ENCODE measurements at places on chromosomes 3 and 15. TPM values are rescaled to one million over a fixed set of nuclear protein-coding genes. Genes with fewer than 3 reads are reported as not detected.
A peak's percentile ranks its signal among the peaks of the same experiment; 100 is the strongest.

GRCh38 chr3:119500901-119501300, 2.6 kb downstream of the TIMMDC1 start:
- DNase-seq, result no peak

GRCh38 chr3:98372445-98372844, 18.0 kb upstream of the OR5K3 start:
- DNase-seq, result no peak

DNA sequence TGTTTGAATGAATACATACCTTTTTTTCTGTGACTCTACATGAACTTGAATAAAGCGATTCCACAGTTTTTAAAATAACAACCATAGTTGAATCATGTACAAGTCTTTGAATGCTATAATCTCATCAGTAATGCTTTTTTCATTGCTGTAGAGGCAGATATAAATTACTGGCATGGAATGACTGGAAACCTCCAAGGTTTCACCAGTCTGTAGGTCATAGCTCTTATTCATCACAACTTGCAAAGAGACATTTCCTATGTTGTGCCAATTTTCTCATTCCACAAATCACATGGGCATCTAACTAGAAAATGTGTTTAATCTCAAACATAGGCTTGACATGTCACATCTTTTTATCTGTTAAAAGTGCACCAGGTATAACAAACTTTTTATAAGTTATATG, 407.1 kb upstream of the KCNMB2 start:
- DNase-seq, result no peak

GRCh38 chr3:164419220-164419619, 659.1 kb downstream of the SI start:
- DNase-seq, result no peak

- no peak for DNase-seq
These were observed 57.5 kb upstream of the SIN3A start for GRCh38 chr15:75508840-75509532.

- DNase-seq, result no peak
These were observed 15.5 kb upstream of the CTSH start for GRCh38 chr15:78960308-78960707.

DNA sequence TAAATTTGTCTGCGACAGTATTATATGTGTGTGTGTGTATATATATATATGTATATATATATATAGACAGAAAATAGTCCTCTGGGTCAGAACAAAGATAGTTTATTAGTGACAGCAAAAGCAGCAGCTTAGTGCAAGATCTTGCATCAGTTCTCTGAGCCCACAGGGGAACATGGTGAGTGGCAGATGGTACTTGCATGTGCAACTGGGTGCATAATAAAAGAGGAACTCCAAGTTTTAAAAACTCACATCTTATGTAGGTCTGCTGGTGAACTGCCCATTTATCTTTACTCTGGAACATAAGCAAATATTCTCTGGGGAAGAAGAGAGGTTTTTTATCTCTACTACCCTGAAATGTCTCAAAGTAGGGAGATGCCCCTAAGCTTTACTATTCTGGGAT, 276.4 kb downstream of the POLQ start:
- DNase-seq, result no peak

GRCh38 chr15:88344786-88345185, 88.2 kb upstream of the NTRK3 start:
- no peak for DNase-seq

DNA sequence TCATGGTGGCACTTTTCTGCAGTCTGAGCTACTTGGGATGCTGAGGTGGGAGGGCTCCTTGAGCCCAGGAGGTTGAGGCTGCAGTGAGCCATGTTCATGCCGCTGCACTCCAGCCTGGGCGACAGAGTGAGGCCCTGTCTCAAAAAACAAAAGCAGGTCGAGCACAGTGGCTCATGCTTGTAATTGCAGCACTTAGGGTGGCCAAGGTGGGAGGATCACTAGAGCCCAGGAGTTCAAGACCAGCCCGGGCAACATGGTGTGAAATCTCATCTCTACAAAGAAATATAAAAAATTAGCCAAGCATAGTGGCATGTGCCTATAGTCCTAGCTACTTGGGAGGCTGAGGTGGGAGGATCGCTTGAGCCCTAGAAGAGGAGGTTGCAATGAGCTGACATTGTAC, 10.0 kb downstream of the UBAP1L start:
- no peak for DNase-seq

GRCh38 chr15:65730549-65731172, 61.4 kb downstream of the DENND4A start:
- DNase-seq, result no peak

DNA sequence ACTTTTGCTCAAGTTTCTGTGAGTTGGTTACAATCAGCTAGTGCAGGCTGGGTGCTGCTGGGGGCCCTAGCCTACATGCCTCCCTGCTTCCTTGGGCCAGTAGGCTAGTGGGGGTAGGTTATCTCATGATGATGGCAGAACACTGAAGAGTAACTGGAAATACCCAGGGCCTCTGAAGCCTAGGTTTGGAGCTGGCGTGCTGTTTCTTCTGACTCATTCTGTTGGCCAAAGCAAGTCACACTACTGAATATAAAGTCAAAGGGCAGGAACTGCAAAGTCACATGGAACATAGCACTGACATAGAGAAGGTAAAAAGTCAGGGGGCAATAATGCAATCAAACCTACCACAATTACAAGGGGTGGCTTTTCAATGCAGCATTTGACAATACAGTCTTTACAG, 34.5 kb downstream of the RASGRP1 start:
- DNase-seq, result peak; percentile 24

- DNase-seq, result no peak
These were observed 102.3 kb downstream of the P2RY1 start for GRCh38 chr3:152937234-152937633.

DNA sequence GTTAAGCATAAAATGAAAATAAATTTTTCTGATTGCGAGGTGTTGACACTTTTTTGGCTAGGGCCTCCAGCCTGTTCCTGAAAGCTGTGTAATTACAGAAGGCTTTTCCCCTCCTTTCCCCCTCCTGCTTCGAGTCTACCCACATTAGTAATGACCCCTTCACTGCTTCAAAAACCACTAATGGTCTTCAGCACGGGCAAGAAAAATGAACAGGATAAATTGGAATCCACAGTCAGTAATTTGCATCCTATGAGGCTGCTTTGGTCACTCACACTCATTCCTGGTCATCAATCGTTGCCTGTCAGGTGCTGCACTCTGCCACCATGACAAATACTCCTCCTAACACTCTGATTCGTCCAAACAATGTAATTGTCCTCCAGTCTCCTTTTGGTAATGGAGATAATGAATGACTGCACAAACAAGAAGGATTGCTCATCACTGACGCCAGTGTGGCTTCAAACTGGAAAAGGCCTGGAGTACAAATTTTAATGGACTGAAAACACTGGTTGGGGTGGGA, 148.6 kb downstream of the MEIS2 start:
- no peak for DNase-seq

DNA sequence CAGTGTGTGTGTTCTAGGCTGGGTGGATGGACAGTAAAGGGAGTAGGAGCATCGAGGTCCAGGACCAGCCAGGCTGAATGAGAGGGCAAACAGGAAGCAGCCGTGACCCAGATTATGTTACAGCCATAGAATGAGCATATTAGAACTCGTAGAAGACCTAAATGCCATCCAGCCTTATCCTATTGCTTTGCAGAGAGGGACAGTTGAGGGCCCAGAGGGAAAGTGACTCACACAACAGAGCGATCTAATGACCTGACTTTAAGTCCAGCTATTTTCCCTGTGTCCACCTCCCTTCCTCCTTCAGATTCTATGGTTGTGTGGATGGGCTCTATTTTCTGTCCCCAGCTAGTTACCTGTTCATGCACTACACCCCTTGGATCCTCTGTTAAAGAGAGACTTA, 634.1 kb upstream of the TBL1XR1 start:
- DNase-seq, result no peak

DNA sequence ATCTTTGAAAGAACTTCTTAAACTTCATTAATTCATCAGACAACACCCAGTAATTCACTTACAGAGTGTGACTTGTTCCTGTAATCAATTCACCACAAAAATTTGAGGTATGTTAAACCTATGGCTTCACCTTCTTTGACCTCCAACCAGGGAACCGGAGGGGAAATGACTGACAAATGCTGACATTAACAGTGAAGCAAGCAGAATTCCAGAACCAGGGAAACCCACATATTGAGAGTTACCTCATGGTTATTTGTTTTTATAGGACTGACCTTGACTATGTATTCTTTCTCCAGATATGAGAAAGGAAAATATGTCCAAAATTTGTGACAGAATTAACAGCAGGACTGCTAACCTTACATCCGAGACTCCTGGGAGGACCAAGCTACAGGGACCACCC, 2.7 kb downstream of the P3H2 start:
- DNase-seq, result no peak

- DNase-seq, result no peak
These were observed 316.6 kb downstream of the EDEM1 start for GRCh38 chr3:5504135-5504534.

- peak; percentile 2 for DNase-seq
These were observed 204.9 kb downstream of the CNTN4 start for GRCh38 chr3:2303566-2303965.

DNA sequence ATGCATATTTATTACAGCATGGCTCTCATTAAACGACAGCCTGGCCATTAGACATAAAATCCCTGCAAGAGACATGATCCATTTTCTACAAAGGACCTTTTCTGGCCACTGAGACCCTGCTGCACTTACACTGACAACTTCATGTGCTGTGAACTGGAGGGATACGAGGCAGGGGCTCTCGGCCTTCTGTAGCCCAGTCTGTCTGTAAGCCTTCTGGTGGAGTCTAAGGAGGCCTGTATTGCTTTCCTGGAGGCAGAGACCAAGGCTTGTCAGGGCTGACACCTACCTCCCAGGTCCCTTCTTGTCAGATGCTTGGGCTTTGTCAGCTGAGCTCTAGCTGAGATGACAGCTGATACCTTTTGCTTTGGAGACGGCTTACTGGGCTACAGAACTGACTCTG, 776.9 kb upstream of the ARPP21 start:
- DNase-seq, result no peak

DNA sequence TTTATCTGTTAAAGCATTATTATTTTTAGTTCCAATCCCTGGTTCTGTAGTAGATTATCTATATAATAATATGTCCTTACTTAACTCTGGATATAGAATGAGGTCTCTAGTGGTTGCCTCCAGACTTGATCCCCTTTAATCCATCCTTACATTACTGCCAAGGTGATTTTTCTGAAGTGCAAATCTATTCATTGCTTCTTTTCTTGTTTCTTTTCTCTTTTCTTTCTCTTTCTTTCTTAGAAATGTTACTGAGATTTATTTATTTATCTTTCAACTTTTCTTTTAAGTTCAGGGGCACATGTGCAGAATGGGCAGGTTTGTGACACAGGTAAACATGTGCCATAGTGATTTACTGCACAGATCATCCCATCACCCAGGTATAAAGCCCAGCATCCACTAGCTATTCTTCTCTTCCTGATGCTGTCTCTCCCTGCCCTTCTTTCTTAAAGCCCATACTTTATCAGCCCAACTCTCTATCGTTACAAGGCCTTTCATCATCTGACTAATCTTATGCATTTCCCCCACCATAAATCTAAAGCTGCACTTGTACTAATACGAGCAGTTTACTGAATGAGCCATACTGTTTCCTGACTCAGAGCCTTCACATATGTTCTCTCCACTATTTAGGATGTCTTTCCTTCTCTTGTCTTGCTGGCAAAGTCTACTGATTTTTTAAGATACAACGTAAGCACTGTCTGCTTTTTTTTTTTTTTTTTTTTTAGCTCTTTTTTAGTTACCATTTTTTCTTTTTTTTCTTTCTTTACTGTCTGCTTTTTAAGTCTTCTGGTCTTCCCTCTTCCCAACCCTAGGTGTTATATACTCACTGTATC, 4.6 kb downstream of the GLCE start:
- no peak for DNase-seq

DNA sequence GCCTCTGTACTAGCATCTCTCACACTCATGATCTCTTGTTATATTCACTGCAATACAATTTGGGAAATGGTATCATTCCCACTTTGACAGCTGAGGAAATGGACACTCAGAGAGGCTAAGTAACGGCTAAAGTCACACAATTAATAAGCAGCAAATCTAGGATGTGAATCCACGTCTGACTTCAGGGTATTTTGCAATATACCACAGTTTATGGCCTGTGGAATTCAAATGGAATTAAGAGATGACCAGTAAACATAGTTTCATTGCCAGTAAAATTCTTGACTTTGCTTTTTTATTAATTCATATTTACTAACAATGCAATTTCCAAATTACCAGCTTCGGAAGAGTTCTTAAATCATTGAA, 61.1 kb downstream of the CCNL1 start:
- DNase-seq, result no peak

GRCh38 chr3:62097121-62097520, 276.2 kb downstream of the FEZF2 start:
- no peak for DNase-seq

DNA sequence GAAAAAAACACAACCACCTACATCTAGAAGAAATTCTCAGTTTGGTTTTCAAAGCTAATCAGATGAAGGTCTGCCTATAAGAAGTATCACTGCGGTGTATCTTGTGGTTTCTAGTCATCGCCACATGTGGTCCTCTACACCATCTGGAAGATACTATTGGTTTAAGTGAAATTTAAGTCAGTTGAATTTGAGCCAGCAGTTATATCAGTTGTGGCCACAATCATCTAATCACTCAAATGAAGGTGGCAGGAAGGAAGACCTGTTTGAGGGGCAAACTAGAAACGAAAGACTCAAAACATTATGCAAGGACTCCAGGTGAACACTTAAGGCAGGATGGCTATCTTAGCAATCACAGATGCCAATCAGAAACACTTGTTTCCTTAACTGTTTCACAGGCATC, 48.7 kb downstream of the ETV5 start:
- no peak for DNase-seq

GRCh38 chr15:101035611-101036010, 116.5 kb downstream of the LRRK1 start:
- no peak for DNase-seq

DNA sequence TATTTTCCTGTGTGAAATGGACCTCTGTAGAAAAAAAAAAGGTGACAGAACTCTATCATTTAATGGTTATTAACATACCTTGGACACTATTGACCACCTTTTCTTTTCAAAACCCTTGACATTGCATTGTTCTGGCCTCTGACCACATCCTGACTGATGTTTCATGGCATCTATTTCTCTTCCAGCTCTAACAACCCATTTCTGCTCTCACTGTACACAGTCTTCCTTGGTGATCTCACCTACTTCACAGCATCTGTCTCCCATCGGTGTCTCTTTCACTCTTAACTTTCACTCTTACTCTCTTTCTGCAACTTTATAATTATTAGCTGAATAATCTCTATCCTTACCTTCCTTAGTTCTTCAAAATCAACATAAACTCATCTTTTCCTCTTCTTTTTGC, 217.4 kb upstream of the CD96 start:
- DNase-seq, result no peak

THSD4 gene
- 14.4 TPM for total RNA-seq

CKMT1A gene
- total RNA-seq, result not detected

LRRIQ4 gene
- total RNA-seq, result not detected

Data from MG63 (cell line).